ENCODE measurements at places on chromosomes 6 and 20.
A peak's percentile ranks its signal among the peaks of the same experiment; 100 is the strongest.

DNA sequence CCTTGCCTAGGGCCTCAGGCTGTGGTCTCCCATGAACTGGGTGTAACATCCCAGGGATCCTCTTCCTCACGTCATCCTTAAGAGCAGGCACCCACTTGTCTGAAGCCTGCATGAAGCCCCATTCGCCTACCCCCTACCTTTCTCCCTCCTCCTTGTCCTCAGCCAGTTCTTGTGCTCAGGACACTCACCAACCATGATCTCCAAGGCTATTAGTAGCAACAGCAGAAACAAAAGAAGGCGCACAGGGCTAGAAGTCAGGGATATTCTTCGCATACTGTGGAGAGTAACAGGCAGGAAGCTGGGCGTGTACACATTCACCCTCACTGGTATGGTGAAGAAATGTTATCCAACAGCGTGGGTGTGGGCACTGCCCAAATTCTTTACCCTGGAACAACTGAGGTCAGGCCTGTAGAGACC, 7.3 kb downstream of the RAET1E start:
- DNase-seq: no peak

DNA sequence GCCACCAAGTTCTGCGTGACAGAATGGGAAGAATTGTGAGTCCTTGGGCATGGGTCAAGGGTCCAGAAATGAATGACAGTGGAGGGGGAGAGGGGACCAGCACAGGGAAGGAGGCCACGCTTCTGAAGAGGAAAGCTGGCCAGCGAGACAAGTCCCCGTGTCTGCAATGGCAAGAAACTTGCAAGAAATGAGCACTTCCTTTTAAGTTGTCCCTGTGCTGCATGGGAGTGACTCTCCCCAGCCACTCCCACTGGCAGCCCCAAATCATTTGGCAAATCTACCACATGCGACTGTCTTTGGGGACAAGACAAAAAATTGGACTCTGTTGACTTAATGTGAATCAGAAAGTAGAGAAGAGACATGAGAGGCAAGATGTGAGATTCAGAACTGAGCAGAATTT, 242.2 kb upstream of the RREB1 start:
- no peak for DNase-seq

GRCh38 chr6:21163110-21163837, 430.3 kb upstream of the SOX4 start:
- peak; percentile 14 for DNase-seq

DNA sequence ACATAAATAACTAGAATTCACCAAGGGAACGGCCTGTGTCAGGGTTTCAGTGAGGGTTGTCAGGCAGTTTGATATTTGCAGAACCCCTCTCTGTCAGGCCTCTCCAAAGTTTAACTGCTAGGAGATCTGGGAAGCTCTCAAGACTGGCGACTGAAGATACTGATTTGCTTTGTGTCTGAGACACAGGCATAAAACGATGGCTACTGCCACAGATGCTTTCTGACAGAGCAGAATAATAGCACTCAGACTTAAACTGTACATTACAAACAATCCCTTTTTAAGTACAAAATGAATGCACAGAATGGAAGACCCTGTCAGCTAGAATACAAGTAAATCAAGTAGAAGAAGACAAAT, 7.2 kb upstream of the ATXN1 start:
- no peak for DNase-seq

- peak; percentile 18 for DNase-seq
These were observed 140.6 kb downstream of the RPS12 start for GRCh38 chr6:132954936-132955335.

DNA sequence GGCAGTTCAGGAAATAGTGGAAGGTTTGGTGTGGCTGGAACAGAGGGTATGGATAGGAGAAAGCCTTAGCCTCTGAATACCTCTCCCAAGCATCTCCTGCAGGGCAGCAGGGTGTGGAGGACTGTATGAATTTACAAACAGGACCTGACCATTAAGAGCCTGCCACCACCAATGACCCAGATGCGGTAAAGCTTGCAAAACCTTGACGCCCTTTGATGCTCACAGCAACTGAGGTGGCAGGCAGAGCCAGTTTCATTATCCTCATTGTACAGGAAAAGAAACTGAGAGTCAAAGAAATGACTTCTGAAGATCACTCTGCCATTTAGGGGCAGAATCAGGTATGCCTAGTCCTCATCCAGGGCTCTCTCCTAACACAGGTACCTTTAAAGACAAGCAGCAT, 2.4 kb downstream of the HM13 start:
- DNase-seq: peak; percentile 56

DNA sequence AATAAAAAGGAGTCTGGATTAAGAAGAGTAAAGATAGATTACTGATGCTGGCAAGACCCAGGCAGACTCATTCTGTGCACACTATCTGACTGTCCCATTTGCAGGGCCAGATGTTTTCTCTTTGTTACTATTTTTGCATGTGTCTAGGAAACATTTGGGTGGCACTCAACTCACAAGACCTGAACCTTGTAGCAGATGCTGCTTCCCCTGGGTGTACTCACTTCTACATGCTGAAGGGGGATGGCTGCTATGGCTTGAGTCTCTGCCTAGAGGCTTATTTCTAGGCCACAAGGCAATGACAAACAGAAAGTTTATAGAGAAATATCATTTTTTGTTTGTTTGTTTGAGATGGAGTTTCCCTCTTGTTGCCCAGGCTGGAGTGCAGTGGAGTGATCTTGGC, 351.4 kb downstream of the FOXA2 start:
- DNase-seq: no peak

DNA sequence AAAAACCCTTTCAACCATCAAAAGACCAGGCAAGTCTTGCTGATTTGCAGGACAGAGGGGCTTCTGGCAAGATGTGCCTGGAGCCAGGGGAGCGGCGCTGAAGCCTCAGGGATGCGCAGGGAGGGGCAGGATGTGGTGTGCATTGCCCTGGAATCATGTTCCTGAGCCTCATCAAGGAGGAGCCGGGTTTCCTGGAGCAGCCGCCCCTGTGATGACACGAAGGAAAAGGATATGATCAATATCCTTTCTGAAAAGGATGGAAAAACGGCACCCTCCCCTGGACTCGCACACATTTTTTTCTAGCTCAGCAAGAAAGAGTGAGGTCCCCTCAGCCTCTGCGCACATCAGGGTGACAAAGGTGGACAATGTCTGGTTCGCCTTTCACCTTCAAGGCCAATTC, 173.1 kb upstream of the SSTR4 start:
- no peak for DNase-seq

All from activated CD4-positive, alpha-beta T cell treated with anti-CD3 and anti-CD28 coated beads, Interleukin-10, Interleukin-2, amounts not matched to agents 100 ng/mL and 50 ng/mL, durations not matched to agents 16 hours and 8 hours (primary cell).